ENCODE measurements at places on chromosomes 13 and 19. TPM values are rescaled to one million over a fixed set of nuclear protein-coding genes. Genes with fewer than 3 reads are reported as not detected.

The ZNF534 gene
- 0.31 TPM for total RNA-seq

The HPN gene
- total RNA-seq, result 7.2 TPM

The CEACAM7 gene
- not detected for total RNA-seq

The LIN7B gene
- 14.9 TPM for total RNA-seq

The WTIP gene
- 19.2 TPM for total RNA-seq

The CFAP97D2 gene
- not detected for total RNA-seq

The SULT2B1 gene
- total RNA-seq, result 0.71 TPM

The CEACAM16 gene
- not detected for total RNA-seq

The ERICH4 gene
- total RNA-seq, result not detected

The DAND5 gene
- 5.2 TPM for total RNA-seq

The MAST1 gene
- total RNA-seq, result 0.29 TPM

The LINGO3 gene
- not detected for total RNA-seq

The GFY gene
- not detected for total RNA-seq

The HNRNPUL1 gene
- total RNA-seq, result 116 TPM

The ADGRL1 gene
- 26.1 TPM for total RNA-seq

All from left cardiac atrium (tissue), 4 donors.